ENCODE measurements at places on chromosomes 12 and 14.

DNA sequence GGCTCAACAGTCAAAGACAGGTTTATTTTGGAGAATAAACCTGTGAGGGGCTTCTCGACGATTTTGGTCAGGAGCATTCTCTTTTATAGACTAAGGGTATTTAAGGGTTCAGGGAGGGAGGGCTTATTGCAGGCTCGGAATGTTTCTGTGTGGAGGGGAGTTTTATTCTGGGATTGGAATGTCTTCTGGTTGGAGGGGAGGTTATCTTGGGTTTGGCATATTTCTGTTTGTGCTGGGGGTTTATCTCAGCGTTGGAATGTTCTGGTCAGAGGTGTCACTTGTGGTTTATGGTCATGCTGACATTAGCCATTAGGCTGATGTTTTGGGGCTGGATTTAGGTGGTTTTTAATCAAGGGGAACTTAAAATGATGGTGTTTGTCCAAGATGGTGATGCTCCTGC lies 103.9 kb downstream of the SUDS3 start:
- DNase-seq, result no peak

DNA sequence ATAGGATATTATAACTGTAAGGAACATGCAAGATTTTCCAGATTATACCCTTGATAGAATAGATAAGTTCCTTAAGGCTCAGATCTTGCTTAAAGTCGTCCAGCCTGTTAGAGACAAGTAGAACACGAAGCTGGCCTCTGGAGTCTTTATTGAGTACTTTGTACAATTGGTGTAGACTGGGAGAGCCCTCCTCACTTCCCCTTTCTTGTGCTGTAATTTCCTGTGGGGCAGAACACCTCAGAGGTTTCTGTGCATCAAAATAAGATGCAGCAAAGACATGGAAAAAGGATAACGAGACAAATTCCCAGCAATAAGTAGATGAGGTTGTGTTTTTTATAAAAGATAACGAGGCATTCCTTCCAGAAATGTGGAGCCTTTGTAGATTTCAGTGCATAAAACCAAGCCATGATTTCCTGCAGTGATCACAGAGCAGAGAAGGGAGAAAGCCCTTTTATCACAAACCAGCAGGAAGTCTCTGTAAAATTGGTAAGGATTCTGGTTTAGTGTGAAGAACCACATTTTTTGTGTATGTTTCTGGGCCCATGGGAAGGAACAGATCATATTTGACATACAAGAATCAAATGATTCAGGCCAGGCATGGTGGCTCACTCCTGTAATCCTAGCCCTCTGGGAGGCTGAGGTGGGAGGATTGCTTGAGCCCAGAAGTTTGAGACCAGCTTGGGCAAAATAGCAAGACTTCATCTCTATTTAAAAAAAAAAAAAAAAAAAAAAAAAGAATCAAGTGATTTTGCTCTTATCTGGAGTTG lies 18.0 kb downstream of the GPRC5A start:
- DNase-seq, result no peak

- peak; percentile 57 for DNase-seq
These were observed 254.7 kb downstream of the IPO8 start for GRCh38 chr12:30440826-30441602.

GRCh38 chr12:67593461-67594330 lies 54.8 kb upstream of the DYRK2 start:
- DNase-seq, result no peak

DNA sequence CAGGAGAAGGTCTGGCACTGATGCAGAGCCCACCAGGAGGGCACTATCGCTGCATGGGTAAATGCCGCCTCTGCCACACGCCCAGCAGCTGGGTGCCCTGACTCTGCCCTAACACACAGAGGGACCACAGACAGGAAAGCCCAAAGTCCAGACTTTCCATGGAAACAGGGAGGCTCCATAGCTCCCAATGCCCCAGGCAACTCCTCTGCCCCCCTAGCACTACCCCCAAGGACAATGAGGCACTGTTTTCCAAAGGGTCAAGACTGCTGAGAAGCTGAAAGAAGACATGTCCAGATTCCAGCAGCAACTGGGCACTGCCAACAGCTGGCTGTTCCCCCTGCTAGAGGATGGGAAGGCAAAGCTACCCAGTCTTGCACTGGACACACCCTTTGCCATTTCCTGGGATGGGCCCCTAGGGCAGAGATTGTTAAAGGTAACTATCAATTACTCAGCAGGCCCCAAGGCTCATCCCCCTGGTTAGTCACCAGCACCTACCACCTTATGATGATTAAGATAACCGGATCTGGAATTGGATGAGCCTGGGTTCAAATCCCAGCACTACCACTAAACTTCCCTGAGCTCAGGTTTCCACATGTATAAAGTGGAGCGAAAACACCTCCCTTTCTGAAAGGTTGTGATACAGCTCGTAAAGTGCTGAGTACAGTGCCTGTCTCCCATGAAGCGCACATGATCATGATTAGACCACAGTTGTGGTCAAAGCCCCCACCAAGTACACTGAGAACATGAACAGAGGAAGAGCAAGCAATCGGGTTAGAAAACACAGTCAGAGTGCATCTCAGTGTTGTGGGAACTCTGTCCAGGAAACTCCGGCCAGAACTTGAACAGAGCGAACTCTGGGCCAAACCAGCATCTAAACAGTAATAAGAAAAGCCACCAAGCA lies 3.3 kb downstream of the PXN start:
- DNase-seq, result no peak

GRCh38 chr14:99363051-99363450 lies 91.1 kb upstream of the BCL11B start:
- no peak for DNase-seq

- peak; percentile 62 for DNase-seq
These were observed 754.5 kb downstream of the C12orf50 start for GRCh38 chr12:87274594-87275245.

DNA sequence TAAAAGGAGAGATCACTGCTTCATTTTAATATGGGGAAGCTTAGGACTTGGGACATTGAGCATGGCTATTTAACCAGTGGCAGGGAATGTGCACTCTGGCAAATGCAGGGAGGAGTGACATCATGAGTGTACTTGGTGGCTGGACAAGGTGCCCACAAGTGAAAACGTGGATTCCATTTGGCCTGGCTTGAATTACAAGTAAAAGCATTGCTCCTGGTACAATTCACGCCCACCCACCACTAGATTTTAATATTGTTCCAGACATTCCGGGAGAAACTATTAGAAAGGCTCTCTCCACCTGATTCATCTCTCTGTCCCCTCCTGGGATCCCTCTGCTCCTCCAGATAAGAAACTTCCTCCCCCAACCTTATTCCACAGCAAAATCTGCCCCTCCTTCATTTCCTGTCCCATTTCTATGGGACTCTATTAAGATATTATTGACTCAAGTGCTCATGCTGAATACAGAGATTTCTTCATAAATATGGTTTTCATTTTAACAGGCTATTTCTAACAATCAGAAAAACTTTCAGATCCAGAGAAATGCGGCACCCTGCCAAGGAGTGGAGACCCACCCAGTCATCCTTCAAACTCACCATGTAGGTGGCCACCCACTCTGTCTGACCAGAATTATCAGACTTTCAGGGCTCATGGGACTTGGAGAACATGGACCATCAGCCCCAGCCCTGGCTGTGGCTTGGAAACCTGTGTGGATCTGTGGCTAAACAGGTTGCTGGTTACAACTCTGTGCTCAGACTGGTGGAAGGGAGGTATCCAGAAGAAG lies 43.2 kb downstream of the SSPN start:
- no peak for DNase-seq

DNA sequence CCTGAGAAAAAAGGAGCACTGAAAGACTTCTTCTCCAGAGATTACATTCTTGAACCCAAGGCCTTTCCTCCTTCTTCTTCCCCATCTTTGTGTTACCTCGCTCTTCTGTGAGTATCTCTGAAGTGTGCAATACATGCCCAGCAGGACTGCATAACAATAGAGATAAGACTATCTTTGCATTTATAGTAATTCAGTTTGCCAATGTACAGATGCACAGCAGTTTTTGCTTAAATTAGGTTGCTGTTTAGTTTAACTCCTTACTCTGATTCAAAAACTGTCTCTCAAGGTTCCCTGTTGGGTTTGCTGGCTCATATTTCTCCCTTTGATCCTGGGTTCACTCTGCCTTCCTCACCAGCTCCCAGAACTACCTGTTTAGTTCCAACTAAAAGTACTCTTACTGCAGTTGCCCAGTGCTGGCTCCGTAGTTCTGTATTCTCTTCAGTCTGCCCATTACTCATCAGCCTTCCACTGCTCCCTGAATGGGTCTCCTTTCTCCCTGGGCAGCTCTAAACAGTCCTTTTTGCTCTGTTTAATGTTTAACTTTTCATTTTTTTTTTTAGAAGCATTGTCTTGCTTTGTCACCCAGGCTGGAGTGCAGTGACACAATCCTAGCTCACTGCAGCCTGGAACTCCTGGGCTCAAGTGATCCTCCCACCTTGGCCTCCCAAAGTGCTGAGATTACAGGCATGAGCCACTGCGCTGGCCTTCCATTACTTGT lies 180.6 kb upstream of the CAND1 start:
- DNase-seq, result no peak

DNA sequence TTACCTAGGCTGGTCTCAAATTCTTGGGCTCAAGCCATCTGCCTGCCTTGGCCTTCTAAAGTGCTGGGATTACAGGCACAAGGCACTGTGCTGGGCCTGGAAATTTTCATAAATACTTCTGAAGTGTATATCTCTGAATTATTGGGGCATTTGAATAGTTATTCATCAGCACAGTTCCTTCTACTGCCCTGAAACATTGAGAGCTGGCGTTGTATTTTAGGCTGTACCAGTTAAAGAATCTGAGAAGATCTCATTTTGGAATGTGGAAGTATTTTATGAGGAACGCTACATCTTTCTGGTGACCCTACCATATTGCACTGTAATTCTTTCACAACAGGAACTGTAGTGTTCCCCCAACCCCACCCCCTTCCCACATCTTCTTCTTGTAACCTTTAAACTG lies 349.0 kb upstream of the RGS6 start:
- no peak for DNase-seq

DNA sequence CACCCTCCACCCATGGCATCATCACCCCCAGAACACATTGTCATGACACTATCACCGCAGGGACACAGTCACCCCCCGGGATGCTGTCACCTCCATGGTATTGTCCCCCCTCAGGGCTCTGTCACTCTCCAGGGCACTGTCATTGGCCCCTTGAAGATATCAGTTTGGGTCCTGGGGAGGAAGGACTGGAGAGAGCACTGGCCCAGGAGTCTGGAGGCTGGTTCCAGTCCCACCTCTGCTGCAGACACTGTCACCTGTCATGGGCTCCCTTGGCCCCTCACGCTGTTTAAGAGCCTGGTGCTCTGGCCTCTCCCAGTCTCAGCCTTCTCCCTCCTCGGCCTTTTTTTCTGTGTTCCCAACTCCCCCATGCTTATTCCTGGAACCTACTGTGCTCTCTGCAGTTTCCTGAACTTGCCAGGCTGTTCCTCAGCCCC lies 31.9 kb downstream of the SERPINA3 start:
- DNase-seq, result no peak

- peak; percentile 72 for DNase-seq
These were observed 966 bp downstream of the SINHCAF start for GRCh38 chr12:31324845-31325523.

DNA sequence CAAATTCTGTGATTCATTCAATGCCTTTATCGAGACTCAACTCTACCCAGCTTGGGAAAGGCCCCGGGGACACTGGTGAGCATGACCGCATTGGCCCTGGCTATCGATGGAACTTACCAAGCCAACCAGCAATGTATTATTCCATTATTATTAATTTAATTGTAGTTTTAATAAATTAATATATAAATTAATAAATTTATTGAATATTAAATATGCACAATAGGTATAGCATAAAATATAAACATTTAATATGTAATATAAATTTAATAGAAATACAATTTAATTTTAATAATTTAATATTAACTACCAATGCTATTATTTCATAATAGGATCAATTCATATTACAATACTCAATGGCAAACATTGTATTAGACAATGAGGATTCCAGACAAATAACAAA lies 163.4 kb downstream of the DPF3 start:
- no peak for DNase-seq

DNA sequence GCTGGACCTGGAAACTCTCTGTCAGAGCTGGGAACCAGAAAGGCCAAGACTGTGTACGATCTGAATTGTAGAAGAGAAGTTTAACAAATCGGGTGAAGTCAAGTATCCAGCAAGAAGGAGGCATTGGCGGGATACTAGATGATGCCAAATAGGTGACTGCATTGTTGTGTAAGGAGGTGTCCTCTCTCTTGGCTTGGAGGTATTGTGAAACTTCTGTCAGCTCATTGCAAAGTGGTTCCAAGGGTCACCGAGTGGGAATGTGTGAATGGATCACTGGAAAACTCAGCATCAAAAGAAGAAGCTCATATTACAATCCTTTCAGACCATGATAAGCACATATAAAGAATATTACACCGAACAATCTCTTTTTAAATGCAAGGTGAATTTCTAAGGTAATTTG lies 11.7 kb downstream of the NAV3 start:
- DNase-seq, result no peak

GRCh38 chr12:109291117-109291516 lies 18.0 kb downstream of the FOXN4 start:
- no peak for DNase-seq

DNA sequence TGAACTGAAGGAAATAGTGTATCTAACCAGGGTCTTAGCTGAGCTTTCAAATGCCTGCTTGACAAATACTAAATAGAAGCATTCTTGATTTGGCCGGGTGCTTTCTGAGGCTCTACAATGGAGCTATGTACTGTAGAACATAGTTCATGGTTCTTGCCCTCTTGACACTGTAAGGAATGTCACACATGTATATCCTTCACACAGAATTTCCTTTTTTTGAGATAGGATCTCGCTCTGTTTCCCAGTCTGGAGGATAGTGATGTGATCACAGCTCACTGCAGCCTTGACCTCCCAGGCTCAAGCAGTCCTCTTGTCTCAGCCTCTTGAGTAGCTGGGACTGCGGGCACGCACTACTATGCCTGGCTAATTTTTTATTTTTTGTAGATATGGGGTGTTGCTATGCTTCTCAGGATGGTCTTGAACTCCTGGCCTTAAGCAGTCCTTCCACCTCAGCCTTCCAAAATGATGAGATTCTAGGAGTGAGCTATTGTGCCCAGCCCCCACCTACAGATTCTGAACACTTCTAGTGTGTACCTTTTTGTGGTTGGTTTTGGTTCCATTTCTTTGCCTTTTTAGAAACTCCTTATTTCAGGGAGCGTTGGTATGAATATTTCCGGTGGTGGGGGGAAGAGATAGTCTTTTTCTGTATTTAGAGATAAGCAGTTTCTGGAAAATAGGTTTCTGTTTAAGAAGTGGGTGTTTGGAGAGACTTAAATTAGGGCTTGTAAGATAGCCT lies 4.2 kb downstream of the MLXIP start:
- no peak for DNase-seq

Data from neural progenitor cell (in vitro differentiated cells).